Dermis microvascular lymphatic vessel endothelial cell (primary cell): ENCODE measurements at places on chromosomes 2 and 18. TPM values are rescaled to one million over a fixed set of nuclear protein-coding genes. Genes with fewer than 3 reads are reported as not detected.

Gene FAM110C
- 0.39 and 0.51 TPM in 2 replicates for total RNA-seq

Gene LRRTM1
- not detected in 2 replicates for total RNA-seq

Gene KIAA2012
- total RNA-seq: not detected in 2 replicates

Gene ITPRIPL1
- 4.0 and 4.4 TPM in 2 replicates for total RNA-seq

Gene ANKZF1
- total RNA-seq: 15.8 and 19.2 TPM in 2 replicates
